ENCODE measurements at places on chromosomes 3 and 15. TPM values are rescaled to one million over a fixed set of nuclear protein-coding genes. Genes with fewer than 3 reads are reported as not detected.

The CADPS gene
- not detected for total RNA-seq

The NDN gene
- 63.3 TPM for total RNA-seq

DNA sequence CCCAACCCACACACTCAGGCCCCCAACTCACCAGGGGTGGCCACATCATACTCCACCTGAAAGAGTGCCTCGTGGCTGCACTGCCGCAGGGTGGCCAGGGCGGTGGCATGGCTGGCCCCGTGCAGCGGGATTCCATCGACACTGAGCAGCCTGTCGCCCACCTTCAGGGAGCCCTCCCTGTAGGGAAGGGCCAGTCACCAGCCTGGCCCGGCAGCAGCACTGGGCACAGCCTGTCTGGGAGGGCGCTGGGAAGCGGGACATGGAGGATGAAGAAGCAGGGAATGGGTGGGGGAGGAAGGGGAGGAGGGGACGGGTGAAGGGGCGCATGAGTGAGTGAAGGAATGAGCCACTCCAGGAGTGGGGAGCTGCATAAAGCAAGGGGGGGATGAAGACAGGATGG is 18.5 kb downstream of the GRIP2 start:
- no peak for DNase-seq

GRCh38 chr3:132549890-132550578 is 47.0 kb upstream of the ACKR4 start:
- DNase-seq, result no peak
